ENCODE measurements at places on chromosomes 3 and 15.

DNA sequence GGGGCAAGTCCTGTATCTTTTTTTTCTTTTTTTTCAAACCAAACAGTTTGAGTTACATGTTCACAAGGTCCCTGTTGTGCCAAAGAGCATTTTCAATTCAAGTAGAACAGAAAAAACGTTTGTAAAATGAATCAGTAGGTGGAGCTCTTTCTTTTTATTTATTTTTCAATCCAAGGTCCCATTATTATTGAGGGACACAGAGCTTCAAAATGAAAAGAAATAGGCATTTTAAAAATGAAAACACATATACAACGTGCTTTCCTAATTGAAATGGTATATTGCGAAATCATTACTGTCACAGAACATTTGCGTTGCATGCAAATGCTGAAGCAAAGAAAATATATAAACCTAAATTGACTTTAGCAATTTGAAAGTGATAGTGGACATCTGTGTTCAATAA is 711.0 kb downstream of the MECOM start:
- no peak for DNase-seq

- no peak for DNase-seq
Observed at GRCh38 chr3:156353563-156353962, 201.4 kb downstream of the SSR3 start.

DNA sequence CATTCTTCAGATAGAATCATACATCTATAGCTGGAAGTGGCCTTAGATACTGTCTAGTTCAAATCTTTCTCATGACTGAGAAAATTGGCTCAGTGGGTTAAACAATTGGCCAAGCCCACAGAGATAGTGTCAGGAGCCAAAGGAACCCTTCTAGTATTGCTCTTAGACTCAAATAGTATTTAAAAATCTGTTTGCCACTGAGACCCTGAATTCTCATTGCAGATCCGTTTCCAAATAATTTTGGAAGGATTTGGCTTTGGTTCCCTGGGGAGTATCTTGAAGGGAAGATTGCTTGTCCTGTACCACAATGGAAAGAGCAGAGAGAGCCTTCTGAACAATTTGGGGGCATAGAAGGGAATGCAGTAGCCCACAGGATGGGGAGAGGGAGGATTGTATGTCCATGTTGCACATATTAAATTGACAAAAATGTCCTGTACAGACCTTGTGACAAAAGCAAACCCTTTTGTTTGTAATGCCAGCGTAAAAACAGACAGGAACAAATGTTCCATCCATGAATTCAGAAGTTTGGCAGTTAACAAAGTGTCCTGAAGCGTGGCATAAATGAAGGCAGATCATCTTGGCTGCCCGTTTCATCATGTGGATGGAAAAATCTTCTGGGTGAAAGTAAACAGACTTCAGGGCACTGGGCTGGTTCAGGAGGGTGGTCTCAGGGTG is 156.4 kb upstream of the RASGRP1 start:
- DNase-seq: no peak

GRCh38 chr15:63089260-63090043 is 32.2 kb upstream of the LACTB start:
- DNase-seq: no peak

DNA sequence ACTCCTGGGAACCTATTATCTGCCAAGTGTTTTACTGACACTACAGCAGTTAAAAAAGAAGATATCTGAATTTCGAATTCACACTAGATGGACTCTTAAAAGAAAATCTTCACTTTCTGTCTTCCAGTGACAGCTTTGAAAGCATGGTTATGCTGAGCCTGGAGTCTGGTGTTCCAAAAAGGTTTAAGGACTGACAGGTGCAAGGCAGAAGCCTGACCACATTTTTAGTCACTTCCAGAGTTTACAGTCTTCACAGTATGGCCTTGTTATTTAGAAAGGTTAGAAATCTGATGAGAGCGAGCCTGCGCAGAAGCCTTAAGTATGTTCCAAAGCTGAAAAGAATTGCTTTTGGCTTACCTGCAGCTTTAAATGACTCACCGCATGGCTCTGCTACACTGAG is 59.9 kb downstream of the ETV5 start:
- DNase-seq: no peak

GRCh38 chr3:49756036-49756435 is 30.3 kb downstream of the IP6K1 start:
- DNase-seq: no peak

DNA sequence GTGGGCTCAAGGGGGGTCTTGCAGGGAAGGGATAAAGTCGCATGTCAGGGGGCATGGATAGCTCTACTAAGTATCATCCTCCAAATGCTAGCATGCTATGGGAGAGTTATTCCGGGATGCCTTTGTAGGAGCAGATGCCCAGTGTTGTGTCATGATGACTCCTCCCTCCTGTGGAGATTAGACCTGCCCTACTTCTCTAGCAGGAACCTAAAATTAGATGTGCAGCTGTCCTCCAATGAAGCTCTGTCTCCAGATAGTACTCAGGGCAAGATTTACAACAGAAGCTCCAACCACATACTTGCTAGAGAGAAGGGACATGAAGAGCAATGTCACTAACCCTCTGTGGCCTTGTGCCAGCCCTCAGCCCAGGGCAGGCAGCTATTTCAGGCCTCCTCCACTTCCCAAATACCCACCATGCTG is 82.5 kb downstream of the AGBL1 start:
- no peak for DNase-seq

DNA sequence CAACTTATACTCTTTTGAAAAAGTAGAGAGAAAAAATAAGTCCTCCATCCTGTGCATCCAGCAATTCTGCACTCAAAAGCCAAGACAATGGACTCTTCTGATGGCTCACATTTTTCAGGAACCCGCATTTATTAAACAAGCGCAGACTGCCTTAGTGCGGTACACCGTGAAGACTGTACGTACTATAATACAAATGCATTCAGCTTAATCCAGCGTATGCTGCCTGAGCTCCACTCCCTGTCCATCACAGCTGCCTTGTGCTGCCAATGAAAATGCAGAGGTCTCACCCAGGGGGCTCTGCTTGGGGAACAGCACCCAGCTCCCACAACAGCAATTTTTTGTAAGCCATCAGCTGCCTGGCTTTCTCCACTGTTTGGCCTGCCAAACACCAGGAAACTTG is 350.9 kb downstream of the ULK4 start:
- DNase-seq: no peak

GRCh38 chr3:175426805-175427204 is 567.7 kb downstream of the NAALADL2 start:
- no peak for DNase-seq

DNA sequence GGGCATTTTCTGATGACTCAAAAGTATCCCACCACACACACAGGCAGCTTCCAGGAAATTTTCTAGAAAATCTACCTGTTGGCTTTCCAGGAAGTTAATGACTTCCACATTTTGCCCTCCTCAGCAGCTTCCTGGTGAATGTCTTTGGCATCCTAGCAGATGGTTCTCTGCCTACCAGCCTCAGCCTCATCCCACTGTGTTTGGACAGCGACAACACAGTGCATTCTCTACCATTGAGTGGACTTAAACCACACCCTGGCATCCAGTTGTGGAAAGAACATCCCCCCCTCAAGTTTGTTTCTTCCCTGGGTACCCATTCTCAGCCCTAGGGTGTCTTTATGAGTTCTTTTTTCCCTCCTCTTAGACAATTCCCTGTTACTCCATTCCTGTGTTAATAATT is 50.8 kb upstream of the GADL1 start:
- DNase-seq: no peak

- DNase-seq: no peak
Observed at GRCh38 chr3:34016925-34017587, 218.6 kb downstream of the PDCD6IP start.

GRCh38 chr3:124774327-124774718 is 44.1 kb downstream of the UMPS start:
- DNase-seq: no peak

GRCh38 chr3:179829401-179829800 is 176.6 kb downstream of the USP13 start:
- DNase-seq: no peak

DNA sequence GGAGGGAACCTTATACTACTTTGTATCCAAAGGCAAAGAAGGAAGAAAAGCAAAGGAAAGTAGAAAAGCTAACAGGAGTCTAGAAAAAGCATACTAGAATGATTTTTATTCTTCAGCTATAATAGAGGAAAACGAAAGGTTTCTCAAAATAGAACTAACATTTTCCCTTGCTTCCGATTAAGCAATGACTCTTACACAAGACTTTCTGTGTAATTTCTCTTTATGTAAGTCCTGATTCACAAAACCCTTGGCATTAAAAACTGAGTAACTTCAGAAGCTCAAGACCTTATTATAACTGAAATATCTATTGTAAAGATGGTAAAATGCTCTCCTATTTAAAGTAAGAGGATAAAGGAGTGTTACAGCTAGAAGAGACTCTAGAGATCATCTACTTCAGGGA is 97.4 kb downstream of the DTWD1 start:
- no peak for DNase-seq

GRCh38 chr3:179272385-179272784 is 21.5 kb upstream of the KCNMB3 start:
- DNase-seq: no peak

DNA sequence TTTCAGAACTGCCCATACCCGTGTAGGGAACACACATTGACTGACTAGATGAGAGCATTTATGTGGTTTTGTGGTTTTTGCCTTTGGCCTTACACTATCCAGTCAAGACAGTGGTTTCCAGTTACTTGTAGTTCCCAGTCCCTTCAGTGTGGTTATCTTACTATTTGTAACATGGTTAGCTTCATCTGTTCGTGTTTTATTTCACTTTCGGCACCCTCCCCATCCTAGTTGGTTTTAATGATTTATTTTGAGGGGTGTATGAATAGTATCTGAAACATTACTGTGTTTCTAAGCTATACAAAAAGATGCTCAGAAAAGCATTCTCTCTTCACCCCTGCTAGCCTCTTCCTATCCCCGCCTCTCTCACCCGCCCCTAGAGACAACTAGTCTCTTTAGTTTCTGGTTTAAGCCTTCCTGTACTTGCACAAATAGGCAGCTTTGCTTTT is 14.1 kb downstream of the LYSMD4 start:
- DNase-seq: no peak

GRCh38 chr15:69679623-69680228 is 227.1 kb downstream of the RPLP1 start:
- DNase-seq: peak; percentile 68

GRCh38 chr15:54280726-54281125 is 302.5 kb downstream of the UNC13C start:
- no peak for DNase-seq

DNA sequence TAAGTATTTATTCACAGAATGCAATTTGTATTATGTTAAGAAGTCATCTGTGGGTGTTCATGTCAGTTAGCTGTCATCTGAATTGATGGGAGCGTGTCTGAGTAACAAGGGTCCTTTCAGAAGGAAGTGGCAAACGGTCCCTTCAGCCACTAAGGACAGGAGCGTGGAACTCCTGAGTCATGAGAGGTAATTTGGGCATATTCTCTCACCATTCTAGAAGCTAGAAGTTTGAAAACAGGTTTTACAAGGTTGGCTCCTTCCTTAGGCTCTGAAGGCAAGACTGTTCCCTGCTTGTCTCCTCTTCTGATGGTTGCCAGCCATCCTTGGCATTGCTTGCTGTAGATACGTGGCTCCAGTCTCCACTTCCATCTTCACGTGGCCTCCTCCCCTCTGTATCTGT is 19.7 kb downstream of the ABHD2 start:
- DNase-seq: no peak

GRCh38 chr3:56899851-56900250 is 98.1 kb upstream of the ARHGEF3 start:
- no peak for DNase-seq

- DNase-seq: no peak
Observed at GRCh38 chr15:33547876-33548275, 237.1 kb downstream of the RYR3 start.

DNA sequence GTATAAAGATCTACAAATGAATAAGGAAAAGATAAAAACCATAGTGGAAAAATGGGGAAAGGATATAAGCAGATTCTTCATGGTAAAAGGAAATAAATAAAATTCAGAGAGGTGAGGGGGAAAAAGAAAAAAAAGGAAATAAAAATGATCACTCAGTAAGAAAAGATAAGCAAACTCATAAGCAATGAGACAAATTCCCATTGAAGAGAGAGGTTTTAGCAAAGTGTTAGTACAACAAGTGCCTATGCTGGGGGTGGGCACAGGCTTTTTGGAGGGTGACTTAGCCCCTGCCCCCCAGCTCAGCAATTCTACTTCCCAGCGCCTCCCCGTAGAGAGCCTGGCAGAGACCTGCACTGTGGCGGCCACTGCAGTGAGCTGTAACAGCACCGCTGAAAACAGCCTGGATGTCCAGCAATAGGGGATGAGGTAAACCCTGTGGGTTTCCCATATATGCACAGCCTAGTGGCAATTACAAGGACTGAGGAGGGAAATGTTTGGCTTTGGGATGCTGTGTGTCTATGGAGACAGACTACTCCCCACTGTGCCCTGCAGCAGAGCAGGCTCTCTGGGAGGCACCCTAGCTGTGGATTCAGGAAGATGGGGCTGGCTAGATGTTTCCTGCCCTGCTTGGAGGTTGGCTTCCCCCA is 23.7 kb upstream of the SFMBT1 start:
- DNase-seq: no peak

- no peak for DNase-seq
Observed at GRCh38 chr3:107208796-107209195, 168.4 kb upstream of the CCDC54 start.

GRCh38 chr3:182728238-182728637 is 65.1 kb upstream of the ATP11B start:
- no peak for DNase-seq

GRCh38 chr3:5012367-5012766 is 33.1 kb downstream of the BHLHE40 start:
- DNase-seq: no peak

DNA sequence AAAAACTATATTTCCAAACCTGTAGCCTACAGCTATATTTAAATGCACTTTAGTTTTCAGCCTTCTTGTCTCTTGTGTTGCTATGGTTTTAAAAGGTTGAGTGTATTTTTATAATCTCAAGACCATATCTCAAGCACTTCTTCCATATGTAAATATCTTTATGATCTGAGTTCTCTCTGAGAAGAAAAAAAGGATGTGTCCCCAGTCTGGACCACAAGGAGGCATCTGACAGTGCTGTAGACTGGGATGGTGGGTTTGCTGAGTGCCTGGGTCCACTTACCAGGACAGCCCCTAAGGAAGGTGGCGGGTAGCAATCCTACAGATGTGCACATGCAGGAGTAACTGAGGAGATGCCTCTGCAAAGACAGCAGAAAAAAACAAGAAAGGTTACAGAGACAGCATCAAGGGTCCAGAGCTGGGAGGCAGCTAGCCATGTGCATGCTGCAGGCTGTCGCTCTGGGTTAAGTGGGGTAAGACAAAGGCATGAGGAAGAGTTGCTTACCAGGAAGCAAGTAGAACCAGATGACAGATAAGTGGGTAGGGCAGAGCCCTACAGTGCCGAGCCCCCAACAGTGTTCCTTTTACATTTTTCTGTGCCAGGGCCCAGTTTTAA is 70.6 kb upstream of the SNRK start:
- DNase-seq: no peak

- no peak for DNase-seq
Observed at GRCh38 chr3:48437812-48438211, 2.1 kb downstream of the CCDC51 start.

- no peak for DNase-seq
Observed at GRCh38 chr3:108239082-108239481, 16.9 kb upstream of the IFT57 start.

- no peak for DNase-seq
Observed at GRCh38 chr3:104206925-104207324, 1159.8 kb upstream of the ALCAM start.

GRCh38 chr3:159953325-159954085 is 35.1 kb upstream of the IL12A start:
- DNase-seq: no peak

GRCh38 chr3:62073038-62073437 is 300.3 kb downstream of the FEZF2 start:
- no peak for DNase-seq

- no peak for DNase-seq
Observed at GRCh38 chr15:74412159-74412558, 21.6 kb downstream of the SEMA7A start.

Measured in stimulated activated CD8-positive, alpha-beta memory T cell treated with anti-CD3 and anti-CD28 coated beads, Interleukin-7, amount 100 ng/mL, for 48 hours (primary cell).